Chondrocyte (in vitro differentiated cells): ENCODE measurements at places on chromosomes 4 and X. TPM values are rescaled to one million over a fixed set of nuclear protein-coding genes. Genes with fewer than 3 reads are reported as not detected.

DNA sequence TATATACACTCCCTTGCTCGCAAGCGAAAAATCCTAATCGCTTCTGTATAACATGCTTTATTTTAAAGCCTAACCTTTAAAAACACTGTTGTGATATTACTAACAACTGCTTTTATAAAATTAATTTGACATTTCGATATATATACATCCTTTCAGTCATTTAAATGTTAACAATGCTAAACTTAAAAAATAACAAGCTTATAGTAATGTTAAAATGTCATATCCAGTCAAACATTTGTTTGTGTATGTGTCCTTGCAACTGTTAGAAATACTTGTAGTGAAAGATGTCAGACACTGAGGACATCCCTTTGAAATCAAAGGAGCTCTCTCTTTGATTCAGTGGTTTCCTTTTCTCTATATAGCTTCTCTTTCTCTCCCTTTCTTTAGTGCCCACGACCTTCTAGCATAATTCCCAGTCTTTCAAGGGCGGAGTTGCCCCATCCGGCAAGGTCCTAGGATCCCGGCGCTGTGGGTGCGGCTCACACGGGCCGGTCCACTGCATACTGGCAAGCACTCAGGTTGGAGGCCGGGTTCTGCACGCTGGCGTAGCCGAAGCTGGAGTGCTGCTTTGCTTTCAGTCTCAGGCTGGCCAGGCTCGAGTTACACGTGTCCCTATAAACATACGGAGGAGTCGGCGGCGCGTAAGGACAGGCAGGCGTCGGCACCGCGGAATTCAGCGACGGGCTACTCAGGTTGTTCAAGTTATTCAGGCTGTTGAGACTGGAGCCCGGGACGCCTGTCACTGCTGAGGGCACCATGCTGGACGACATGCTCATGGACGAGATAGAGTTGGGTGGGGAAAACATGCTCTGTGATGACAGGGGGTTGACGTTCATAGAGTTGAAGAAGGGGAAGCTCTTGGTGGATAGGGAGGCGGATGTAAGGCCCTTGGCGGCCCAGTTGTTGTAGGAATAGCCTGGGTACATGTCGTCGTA is 5.0 kb downstream of the PITX2 start:
- no peak for DNase-seq

- DNase-seq = no peak
Observed at GRCh38 chr4:80255329-80256095, 11.0 kb upstream of the FGF5 start.

DNA sequence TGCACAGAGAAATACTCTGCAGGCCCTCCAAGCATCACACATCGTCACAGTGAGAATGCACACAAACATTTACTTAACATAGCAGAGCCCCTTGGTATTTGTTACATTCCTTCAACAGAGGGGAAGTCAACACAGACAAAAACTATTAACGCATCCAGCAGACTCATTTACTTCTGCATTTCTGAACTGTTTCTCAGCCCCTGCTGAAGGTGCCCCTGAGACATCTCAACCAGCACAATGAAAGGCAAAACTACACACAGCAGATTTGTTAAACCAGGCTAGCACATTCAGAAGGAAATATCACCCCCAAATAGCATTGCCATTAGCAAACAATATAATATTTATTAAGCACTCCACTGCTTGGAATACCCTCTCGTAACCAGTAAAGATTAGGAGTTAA is 367.0 kb downstream of the RAB28 start:
- no peak for DNase-seq

DNA sequence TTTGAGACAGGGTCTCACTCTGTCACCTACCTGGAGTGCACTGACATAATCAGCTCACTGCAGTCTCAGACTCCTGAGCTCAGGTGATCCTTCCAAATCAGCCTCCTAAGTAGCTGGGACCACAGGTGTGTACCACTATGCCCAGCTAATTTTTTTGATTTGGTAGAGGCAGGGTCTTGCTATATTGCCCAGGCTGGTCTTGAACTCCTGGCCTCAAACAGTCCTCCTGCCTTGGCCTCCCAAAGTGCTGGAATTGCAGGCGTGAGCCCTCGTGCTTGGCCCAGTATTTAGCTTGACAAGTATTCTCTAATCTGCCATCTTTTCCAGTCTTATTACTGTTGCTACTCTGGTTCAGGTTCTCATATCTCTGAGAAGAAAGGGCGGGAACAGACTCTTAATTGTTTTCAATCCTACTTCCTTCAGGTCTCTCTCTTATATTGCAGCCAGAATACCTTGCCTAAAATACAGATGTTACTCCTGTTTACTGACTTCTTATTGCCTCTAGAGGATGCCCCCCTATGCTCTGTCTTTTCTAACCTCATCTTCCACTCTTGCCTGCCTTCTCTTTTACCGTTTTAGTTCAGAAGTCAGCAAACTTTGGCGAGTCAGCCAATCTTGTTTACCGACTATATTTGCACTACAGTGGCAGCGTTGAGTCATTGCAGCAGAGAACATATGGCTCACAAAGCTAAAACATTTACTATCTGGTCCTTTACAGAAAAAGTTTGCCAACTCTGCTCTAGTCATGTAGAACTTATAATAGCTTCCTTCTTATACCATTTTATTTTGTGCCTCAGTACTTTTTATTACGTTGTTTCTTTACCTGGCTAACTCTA is 19.0 kb downstream of the MRPL1 start:
- DNase-seq = no peak

- no peak for DNase-seq
Observed at GRCh38 chrX:100447655-100448397, 37.8 kb upstream of the PCDH19 start.

DNA sequence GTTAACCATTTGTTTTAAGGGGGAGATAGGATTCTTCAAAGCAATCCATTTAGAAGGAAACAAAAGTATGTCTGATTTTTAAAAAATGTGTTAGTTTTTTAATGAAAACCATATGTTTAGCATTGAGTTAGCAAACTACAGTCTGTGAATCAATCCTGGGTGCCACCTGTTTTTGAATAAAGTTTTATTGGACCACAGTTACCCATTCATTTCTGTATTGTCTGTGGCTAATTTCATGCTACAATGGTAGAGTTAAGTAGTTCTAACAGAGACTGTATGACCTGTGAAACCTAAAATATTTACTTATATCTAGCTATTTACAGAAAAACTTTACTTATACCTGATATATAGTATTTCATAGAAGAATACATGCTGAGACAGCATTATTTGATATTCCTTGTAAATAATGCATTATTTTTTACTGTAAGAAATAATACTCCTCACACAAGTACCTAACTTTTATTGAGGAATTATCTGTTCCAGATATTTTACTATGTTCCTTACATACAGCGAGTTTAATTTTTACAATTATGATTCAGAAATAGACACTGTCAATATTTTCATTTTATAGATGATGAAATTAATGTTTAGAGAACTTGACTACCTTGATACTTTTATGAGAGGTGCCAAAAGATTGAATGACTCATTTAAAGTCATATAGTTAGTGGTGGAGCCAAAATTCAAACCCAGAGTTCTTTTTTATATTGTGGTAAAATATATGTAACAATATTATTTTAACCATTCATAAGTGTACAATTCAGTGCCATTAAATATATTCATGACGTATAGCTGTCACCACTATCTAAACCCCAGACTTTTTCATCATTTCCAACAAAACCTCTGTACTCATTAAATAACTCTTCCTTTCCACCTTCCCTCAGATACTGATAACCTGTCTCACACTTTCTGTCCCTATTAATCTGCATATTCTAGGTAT is 122.0 kb downstream of the GLUD2 start:
- no peak for DNase-seq

DNA sequence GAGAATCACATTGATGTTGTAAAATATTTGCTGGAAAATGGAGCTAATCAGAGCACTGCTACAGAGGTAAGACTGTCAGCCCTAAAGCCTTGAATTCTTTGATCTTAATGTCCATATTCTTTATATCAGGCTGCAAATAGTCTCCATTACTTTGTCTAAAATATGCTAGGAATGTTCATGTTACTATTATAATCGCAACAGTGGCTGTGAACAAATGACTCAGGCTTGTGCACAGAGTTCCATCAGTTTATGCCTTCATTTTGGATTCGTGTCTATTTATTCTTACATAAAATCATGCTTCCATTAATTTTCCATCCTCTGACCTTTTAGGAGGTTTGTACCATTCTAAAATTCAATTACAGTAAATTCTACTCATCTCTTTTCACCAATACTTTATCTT is 182.7 kb downstream of the ANK2 start:
- DNase-seq = no peak

DNA sequence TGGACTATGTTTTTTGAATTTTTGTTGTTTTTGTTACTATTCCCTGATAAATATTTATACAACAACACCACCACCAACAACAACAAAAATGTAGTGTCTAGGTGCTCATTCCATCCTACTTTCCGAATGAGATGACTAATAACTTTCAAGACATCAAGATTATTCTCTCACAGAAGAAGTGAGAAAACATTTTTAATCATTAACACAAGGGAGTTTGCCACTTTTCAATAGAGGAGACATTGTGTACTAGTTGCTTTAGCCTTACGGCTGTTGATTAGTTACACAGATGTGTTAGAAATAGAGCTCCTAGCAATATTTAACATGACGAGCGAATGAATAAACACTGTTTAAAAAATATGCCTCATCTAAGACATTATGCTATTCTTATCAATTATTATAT is 898.8 kb downstream of the C4orf33 start:
- DNase-seq = no peak

DNA sequence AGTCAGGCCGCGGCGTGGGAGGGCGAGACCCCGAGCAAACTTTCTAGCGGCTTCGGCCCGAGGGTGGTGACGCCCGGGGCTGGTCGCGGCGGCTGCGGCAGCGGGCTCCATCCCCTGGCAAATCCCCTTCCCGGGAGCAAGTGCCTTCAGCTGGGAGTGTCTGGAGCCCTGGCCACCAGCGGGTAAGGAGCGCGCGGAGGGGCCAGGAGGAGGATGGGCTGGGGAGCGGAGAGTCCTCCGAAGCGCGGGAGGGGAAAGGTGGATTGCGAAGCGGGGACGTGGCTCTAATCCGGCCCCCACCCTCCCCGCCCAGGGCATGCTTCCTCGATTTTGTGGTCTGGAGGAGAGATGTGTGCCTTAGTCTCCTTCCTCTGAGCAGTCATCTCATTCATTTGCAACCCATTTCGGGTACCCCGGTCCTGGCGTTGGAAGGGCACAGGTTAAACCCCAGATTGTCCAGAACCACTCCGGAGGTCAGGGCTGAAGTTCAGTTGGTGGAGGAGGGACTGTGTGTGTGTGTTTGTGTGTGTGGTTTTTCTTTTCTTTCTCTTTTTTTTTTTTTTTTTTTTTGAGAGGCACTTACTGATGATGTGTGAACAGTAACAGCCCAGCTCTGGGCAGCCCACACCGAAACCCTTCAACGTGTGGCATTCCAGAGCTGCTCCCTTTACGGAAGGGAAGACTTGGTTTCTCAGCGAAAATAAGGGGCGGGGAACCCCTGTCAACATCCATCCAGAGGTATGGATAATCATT is 516 bp downstream of the SGMS2 start:
- DNase-seq = peak; percentile 81

DNA sequence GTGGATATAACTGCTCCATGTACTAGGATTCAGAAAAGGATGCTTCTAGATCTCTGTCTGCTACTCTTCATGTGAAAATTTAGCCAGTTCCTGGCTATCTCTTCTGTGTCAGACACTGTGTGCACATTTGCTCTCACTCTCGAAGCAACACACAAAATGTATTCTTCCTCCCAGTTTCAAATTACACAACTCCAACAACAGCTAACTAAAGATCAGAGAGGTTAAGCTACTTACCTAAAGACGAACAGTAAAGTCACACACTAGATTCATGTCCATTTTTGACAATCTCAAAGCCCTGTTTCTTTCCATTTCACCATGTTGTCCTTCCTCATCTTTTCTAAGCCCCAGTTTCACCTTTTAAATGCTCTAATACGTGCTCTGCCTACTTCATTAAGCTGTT is 2.2 kb downstream of the CLNK start:
- no peak for DNase-seq

DNA sequence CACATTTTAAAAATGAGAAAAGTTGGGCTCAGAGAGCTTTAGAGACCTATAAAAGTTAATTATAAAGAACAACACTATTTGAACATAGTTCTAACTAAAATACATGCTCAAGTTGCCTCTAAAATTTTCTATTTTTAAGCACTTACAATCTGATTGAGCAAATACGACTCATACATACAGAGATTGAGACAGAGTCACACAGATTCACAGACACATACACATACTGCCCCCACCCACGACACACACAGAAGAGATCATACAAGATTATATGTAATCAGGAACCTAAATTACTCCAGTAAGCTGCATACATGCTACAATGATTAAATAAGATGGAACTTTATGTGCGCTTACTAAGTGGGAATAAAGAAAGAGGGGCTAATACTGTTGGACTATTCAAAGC is 2.7 kb upstream of the ASB5 start:
- no peak for DNase-seq

- peak; percentile 40 for DNase-seq
Observed at GRCh38 chr4:7414046-7414445, 20.7 kb downstream of the PSAPL1 start.

GRCh38 chr4:104494822-104495559 is at the start of gene CXXC4:
TSS of gene CXXC4 (minus strand) at chr4:104494894. CDS start at chr4:104491802, 3,092 bp downstream.
- peak; percentile 57 for DNase-seq

DNA sequence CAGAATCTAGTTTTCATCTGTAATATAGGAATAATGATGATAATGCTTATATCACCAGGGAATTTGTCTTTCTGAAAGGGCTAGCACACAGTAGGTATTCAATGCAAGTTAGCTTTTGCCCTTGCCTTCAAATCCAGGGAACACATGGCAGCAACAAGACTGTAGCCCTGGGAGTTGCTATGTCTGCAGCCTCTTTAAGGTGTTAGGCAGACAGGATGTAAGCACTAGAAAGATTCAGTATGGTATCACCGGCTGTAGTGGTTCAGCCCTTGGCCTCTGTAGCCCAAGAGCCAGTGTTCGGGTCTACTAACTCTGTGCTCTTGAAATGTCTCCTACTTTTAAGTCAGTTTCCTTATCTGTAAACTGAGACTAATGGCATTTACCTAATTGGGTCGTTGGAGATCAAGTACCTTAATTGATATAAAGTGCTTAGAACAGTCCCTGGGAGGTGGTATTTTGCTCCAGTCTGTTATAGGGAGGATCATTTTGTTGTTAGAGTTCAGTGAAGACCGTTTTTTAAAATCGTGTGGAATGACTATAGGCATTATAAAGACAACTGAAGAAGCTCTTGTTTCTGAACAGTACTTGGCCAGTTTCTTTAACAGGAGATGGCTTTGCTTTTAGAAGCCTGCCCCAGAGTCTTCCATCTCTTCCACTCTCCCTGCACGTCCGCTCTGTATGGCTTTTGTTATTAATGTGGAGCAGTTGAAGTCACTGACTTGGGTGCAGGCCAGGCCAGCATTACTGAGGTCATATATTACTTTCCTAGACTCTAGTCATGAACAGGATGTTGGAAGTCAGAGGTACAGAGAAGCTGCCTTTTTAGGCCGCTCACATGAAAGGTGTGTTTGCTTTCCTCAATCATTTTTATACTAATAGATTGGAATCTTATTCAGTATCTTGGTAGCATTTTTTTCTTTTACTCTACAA is 44.8 kb downstream of the GAB1 start:
- DNase-seq = no peak

ARAP2 gene
- 1.4 to 1.6 TPM (median 1.5 TPM) in 3 replicates for total RNA-seq

RIPPLY1 gene
- not detected in 3 replicates for total RNA-seq

RENBP gene
- total RNA-seq = 6.5 to 13.4 TPM (median 13.1 TPM) in 3 replicates

SUPT20HL2 gene
- total RNA-seq = not detected in 3 replicates

DGAT2L6 gene
- not detected in 3 replicates for total RNA-seq

SYTL5 gene
- 0.26 to 0.92 TPM (median 0.27 TPM) in 3 replicates for total RNA-seq

EDA2R gene
- total RNA-seq = 3.0 to 4.2 TPM (median 3.6 TPM) in 3 replicates

HTN3 gene
- total RNA-seq = not detected in 3 replicates
